ENCODE measurements at places on chromosomes 7 and 10.

GRCh38 chr7:156327916-156328315, 312.7 kb upstream of the RNF32 start:
- no peak for DNase-seq

GRCh38 chr7:118075936-118076335, 108.0 kb upstream of the LSM8 start:
- no peak for DNase-seq

DNA sequence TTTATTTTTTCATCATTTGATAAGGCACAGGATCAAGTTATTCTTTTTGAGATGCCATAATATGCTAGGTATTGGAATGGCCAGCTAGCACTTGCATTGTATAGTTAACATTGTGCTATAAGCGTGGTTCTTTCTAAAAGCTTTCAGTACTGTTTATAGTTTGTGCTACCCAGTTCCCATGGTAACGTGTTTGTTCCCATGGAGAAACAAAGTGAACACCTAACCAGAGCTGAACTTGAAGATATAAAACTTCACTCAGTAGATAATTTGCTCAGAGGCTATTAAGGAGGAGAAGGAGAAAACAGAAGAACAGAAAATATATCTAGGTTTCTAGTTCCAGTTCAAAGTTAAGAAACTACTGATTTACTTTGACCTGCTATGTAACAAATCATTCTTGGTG, 23.6 kb upstream of the ITGB8 start:
- DNase-seq: peak; percentile 92

- peak; percentile 29 for DNase-seq
Observed at GRCh38 chr7:82740246-82740848, 296.8 kb upstream of the CACNA2D1 start.

- DNase-seq: no peak
Observed at GRCh38 chr10:64275774-64276173, 754.6 kb downstream of the REEP3 start.

GRCh38 chr7:100693312-100694097, 545 bp downstream of the GIGYF1 start:
- DNase-seq: no peak

DNA sequence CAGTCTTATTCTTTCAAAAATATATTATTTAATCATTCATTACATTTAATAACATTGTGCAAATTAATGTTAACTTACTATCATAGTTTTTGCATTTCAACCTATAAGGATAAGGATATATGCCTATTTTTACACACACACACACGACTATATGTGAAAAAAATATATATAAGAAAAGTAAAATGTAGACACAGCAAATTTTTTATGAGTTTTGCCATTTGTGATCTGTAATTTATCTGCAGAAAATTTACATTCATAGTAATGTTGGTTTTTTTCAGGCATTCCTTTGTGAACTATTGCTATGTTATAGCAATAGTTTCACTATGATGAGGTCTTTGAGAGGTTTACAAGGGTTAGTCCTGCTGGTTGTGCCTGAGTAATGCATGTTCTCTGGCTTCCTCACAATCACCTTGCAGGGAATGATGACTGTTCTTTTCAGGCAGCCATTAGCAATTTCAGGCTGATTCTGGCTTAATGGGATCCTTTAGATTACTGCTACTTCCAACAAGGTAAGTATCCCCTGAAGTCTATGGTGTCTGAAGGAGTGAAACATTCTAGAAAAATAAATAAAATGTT, 183.7 kb upstream of the CDK1 start:
- no peak for DNase-seq

- no peak for DNase-seq
Observed at GRCh38 chr7:154947604-154948003, 55.3 kb downstream of the PAXIP1 start.

Data from RPMI7951 (cell line).